ENCODE measurements at places on chromosomes 6 and 20. TPM values are rescaled to one million over a fixed set of nuclear protein-coding genes. Genes with fewer than 3 reads are reported as not detected.

IMPG1 gene
- total RNA-seq, result not detected

LPA gene
- not detected for total RNA-seq

NHSL1 gene
- 19.0 TPM for total RNA-seq

GPR6 gene
- not detected for total RNA-seq

SLC22A7 gene
- not detected for total RNA-seq

CD24 gene
- 0.42 TPM for total RNA-seq

SLC25A27 gene
- 8.2 TPM for total RNA-seq

TUBB2A gene
- 92.3 TPM for total RNA-seq

CEP85L gene
- 10.4 TPM for total RNA-seq

DPPA5 gene
- not detected for total RNA-seq

EDN3 gene
- not detected for total RNA-seq

SYNGAP1 gene
- total RNA-seq, result 34.7 TPM

EBF4 gene
- total RNA-seq, result 12.8 TPM

FHL5 gene
- total RNA-seq, result not detected

KIAA1755 gene
- 50.2 TPM for total RNA-seq

CST5 gene
- not detected for total RNA-seq

TFAP2D gene
- total RNA-seq, result not detected

IDH3B gene
- total RNA-seq, result 86.6 TPM

FAM229B gene
- 29.2 TPM for total RNA-seq

SLC32A1 gene
- total RNA-seq, result not detected

ASIP gene
- not detected for total RNA-seq

PROKR2 gene
- not detected for total RNA-seq

SALL4 gene
- total RNA-seq, result 1.8 TPM

HTR1E gene
- not detected for total RNA-seq

ZNF165 gene
- total RNA-seq, result 0.78 TPM

LTB gene
- not detected for total RNA-seq

SMPDL3A gene
- 12.8 TPM for total RNA-seq

CD109 gene
- total RNA-seq, result 14.3 TPM

POM121L2 gene
- not detected for total RNA-seq

NKAIN4 gene
- not detected for total RNA-seq

LY6G6F gene
- not detected for total RNA-seq

PSORS1C2 gene
- not detected for total RNA-seq

All from osteocyte (in vitro differentiated cells).